ENCODE measurements at places on chromosomes 12 and 14. TPM values are rescaled to one million over a fixed set of nuclear protein-coding genes. Genes with fewer than 3 reads are reported as not detected.

The RERGL gene
- 2.8 TPM for total RNA-seq

The REM2 gene
- total RNA-seq, result 3.0 TPM

DNA sequence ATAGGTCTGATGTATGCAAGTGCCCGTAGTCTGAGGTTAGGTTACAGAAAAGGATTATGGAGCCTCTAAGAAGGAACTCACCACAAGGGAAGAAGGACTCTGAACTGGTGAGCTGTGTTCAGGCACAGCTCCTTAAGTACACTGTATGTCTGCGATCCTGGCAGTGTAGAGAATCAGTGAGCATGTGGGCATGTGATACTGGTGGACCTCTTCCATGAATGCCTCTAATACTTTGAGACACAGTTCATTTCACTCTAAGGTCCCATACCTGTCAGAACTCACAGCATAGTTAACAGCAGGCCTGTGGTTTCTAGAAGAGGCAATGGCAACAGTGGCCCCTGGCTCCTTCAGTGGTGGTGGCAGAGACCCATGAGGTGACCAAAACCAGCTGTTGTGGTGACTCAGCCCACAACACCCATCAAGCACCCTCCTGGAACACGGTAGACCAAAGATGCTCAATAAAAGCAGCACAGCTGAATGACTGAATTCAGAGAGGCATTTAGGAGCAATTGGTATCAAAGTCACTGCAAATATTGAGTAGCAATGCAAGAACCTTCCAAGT is 6.9 kb upstream of the OR6J1 start:
- no peak overlapping the region for H3K4me3 ChIP-seq
- H3K4me1 ChIP-seq, result no peaks in the 10 kb centered on the region
- H3K27ac ChIP-seq, result no peak overlapping the region
- no peaks in the 10 kb centered on the region for H3K36me3 ChIP-seq
- no peaks in the 10 kb centered on the region for H3K27me3 ChIP-seq

- H3K4me1 ChIP-seq, result peaks cover 21% of the 10 kb centered on the region
- no peaks in the 10 kb centered on the region for H3K36me3 ChIP-seq
- peak overlapping the region; percentile 4 for H3K4me3 ChIP-seq
- no peaks in the 10 kb centered on the region for H3K27me3 ChIP-seq
- H3K27ac ChIP-seq, result peak overlapping the region; percentile 82
Measured at GRCh38 chr14:75514673-75515628, 7.3 kb upstream of the BATF start.

GRCh38 chr12:21438643-21439042 is 1.2 kb downstream of the PYROXD1 start:
- H3K36me3 ChIP-seq, result peaks cover 6% of the 10 kb centered on the region
- H3K4me3 ChIP-seq, result peak overlapping the region; percentile 71
- H3K27me3 ChIP-seq, result no peaks in the 10 kb centered on the region
- H3K4me1 ChIP-seq, result peaks cover 31% of the 10 kb centered on the region
- H3K27ac ChIP-seq, result peak overlapping the region; percentile 90
- no peak for DNase-seq

The ACSS3 gene
- total RNA-seq, result 10.6 TPM

The SLC48A1 gene
- 66.4 TPM for total RNA-seq

DNA sequence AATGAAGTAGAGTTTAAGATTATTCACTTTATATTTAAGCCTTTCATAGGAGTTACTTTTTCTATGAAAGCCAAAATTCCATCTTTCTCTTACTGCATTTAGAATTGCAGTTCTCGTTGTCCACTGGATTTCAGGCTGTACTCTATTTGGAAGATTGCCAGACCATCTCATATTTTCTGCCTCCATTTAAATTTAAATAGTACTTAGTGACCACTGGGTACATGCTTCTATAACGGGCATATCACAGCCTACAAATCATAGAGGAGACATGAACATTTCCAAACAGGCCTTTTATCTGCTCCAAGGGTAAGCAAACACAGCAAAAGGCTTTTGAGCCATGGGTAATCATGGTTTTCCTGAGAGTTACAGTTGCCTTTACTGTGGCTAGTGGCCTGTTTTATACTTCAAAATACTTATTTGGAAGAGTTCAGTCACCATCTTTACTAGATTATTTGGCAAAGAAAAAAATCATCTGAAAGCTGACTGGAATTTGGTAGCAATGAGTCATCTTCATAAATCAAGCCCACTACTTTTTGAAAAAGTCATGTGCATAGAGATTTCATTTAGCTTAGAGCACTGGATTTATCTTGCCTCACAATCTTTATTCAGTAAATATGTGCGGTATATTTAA is 15.7 kb downstream of the ANO6 start:
- no peak for DNase-seq
- no peaks in the 10 kb centered on the region for H3K4me1 ChIP-seq
- H3K27ac ChIP-seq, result no peak overlapping the region
- no peaks in the 10 kb centered on the region for H3K36me3 ChIP-seq
- H3K27me3 ChIP-seq, result no peaks in the 10 kb centered on the region
- H3K4me3 ChIP-seq, result no peak overlapping the region

The SYCP3 gene
- 3.5 TPM for total RNA-seq

DNA sequence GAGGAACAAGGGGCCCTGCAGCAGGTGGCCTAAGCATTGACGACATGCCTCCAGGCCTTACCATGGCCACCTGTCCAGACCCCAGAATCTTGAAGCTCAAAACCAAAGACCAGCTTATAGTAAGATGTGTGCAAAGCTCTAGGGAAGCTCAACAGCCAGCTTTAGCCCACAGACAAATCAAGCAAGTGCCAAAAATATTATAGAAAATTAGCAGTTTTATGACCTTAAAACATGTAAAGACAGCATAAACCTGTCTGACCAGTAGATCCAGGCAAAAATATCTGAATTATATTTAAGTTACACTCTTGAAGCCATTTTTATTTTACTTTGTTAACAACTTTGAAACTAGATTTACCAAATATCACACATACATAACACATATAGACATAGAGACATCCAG is 90.6 kb downstream of the TXNDC16 start:
- no peak overlapping the region for H3K27ac ChIP-seq
- no peak for DNase-seq
- H3K27me3 ChIP-seq, result no peaks in the 10 kb centered on the region
- H3K4me3 ChIP-seq, result no peak overlapping the region

- peak; percentile 82 for DNase-seq
- H3K4me3 ChIP-seq, result no peak overlapping the region
- no peaks in the 10 kb centered on the region for H3K27me3 ChIP-seq
- peaks cover 100% of the 10 kb centered on the region for H3K36me3 ChIP-seq
Measured at GRCh38 chr14:102046337-102047278, 40.2 kb downstream of the HSP90AA1 start.

GRCh38 chr14:101017209-101017608 is 113.7 kb upstream of the RTL1 start:
- no peaks in the 10 kb centered on the region for H3K36me3 ChIP-seq
- H3K27ac ChIP-seq, result no peak overlapping the region
- H3K27me3 ChIP-seq, result no peaks in the 10 kb centered on the region
- H3K4me1 ChIP-seq, result no peaks in the 10 kb centered on the region
- no peak for DNase-seq
- H3K4me3 ChIP-seq, result no peak overlapping the region

DNA sequence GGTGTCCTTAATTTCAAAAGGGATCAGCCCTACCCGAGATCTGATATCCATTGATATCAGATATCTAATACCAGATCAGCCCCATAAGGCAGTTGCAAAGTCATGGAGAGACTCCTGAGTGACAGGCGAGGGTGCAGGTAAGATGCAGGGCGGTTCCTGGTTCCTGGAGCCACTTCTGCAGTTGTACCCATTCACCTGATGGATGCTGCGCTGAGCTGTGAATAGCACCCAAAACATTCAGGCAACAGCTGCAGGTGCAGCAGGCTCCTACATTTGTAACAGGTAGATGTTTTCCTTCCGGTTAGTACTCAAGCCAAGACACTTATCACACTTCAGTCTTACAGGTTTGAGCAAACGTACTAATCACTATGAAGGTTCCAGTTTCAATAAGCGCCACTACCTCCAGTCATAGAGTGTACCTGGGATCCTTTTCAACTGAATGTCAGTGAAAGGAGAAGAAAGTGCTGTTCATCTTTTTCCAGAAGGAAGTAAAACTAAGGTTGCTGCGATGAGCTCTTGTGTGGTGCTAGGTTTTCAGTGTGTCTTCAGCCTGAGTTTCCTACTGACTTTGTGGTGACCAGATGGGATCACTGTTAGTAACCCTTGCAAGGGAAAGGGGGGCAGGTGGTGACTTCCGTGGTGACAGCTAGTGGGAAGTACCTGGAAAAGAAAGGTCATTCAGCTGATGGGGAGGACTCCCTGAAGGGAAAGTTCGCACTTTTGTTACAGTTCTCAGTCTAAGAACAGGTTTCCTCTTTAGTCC is 1.9 kb downstream of the ATP6V0A2 start:
- H3K27ac ChIP-seq, result peak overlapping the region; percentile 21
- H3K27me3 ChIP-seq, result no peaks in the 10 kb centered on the region
- DNase-seq, result no peak
- H3K36me3 ChIP-seq, result no peaks in the 10 kb centered on the region
- H3K4me1 ChIP-seq, result peaks cover 14% of the 10 kb centered on the region
- peak overlapping the region; percentile 99 for H3K4me3 ChIP-seq

GRCh38 chr12:64875186-64875585 is 50.7 kb downstream of the TBC1D30 start:
- no peak overlapping the region for H3K27ac ChIP-seq
- H3K4me3 ChIP-seq, result no peak overlapping the region
- no peaks in the 10 kb centered on the region for H3K27me3 ChIP-seq

The ADGRD1 gene
- total RNA-seq, result 9.7 TPM

The LBHD2 gene
- not detected for total RNA-seq

- peaks cover 74% of the 10 kb centered on the region for H3K4me1 ChIP-seq
- H3K27me3 ChIP-seq, result no peaks in the 10 kb centered on the region
- peaks cover 36% of the 10 kb centered on the region for H3K36me3 ChIP-seq
- H3K4me3 ChIP-seq, result peak overlapping the region; percentile 68
- H3K27ac ChIP-seq, result peak overlapping the region; percentile 93
Measured at GRCh38 chr12:121792607-121793439, 665 bp downstream of the RHOF start.

DNA sequence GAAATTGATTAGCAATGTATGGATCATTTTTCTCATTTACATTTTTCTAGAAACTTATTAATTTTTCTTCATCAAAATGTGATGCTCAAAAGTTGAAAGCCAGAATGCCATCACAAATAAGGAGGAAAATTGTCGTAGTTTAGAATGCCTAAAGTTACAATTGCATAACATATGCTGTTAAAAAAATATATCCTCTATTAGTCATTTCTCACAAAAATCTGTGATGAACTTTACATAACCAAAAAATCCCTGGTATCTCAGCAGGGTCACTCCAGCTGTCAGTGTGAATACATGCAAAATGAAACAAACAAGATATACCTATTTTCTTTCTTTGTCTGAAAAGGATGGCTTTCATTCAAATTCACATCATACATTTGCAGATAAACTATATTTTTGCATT is 358.9 kb downstream of the PAWR start:
- no peaks in the 10 kb centered on the region for H3K36me3 ChIP-seq
- H3K27me3 ChIP-seq, result no peaks in the 10 kb centered on the region
- DNase-seq, result no peak
- no peaks in the 10 kb centered on the region for H3K4me1 ChIP-seq

GRCh38 chr12:42560977-42561376 is 28.6 kb downstream of the PRICKLE1 start:
- no peaks in the 10 kb centered on the region for H3K36me3 ChIP-seq
- H3K27me3 ChIP-seq, result no peaks in the 10 kb centered on the region

The IFI27 gene
- total RNA-seq, result 676 TPM

DNA sequence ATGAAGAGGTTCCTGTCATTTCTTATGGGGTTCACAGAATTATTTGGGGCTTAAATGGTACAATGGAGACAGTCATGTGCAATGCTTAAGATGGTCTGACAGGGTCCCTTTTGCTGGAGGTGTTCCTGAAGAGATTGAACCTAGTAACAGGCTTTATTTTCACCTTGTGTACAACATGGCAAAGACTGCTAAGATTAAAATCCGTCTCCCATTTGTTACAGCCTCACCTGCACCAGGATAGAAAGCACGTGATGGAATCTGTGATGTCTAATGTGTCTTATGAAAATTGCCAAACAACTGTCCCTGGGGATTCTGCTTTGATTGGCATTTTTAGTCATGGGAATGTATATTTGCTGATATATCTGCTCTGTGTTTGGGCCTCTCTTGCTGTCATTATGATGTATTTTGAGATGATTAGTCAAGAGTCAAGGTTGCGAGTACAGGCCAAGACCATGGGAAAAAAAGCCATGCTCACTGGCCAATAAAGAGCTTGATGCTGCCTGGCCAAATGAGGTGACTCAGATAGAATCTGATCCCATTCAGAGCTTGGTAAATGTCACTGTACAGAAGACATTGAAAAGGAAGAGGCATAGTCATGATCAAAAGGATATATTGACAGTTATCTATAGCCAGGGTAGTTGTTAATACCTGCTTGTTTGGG is 96.1 kb downstream of the FLRT2 start:
- DNase-seq, result no peak
- H3K27ac ChIP-seq, result no peak overlapping the region
- no peak overlapping the region for H3K4me3 ChIP-seq

GRCh38 chr14:75595226-75595625 is 16.8 kb downstream of the FLVCR2 start:
- H3K27me3 ChIP-seq, result no peaks in the 10 kb centered on the region
- H3K4me1 ChIP-seq, result no peaks in the 10 kb centered on the region
- no peaks in the 10 kb centered on the region for H3K36me3 ChIP-seq
- H3K4me3 ChIP-seq, result no peak overlapping the region

The SERPINA12 gene
- total RNA-seq, result not detected
